ENCODE measurements at places on chromosomes 1 and 21.

DNA sequence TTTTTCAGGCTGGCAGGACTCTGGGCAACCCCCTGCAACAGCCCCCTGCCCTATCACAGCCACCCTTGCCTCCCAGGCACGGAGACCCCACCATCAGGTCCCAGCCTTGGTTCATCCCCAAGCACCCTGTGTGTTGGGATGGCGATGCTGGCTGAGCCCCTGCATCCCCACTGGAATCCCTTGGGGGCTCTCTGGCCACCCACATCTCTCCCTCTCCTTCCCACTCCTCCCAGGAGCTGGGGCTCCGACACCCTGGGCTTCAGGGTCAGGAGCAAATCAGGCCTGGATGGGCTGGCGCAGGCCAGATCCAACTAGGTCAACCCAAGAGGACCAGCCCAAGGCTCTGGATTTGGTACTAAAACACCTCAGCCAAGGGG is 25.9 kb downstream of the COL6A1 start:
- no peaks in the 10 kb centered on the region for H3K27me3 ChIP-seq
- no peak overlapping the region for H3K27ac ChIP-seq
- DNase-seq = no peak
- H3K4me3 ChIP-seq = no peak overlapping the region
- no peaks in the 10 kb centered on the region for H3K4me1 ChIP-seq

DNA sequence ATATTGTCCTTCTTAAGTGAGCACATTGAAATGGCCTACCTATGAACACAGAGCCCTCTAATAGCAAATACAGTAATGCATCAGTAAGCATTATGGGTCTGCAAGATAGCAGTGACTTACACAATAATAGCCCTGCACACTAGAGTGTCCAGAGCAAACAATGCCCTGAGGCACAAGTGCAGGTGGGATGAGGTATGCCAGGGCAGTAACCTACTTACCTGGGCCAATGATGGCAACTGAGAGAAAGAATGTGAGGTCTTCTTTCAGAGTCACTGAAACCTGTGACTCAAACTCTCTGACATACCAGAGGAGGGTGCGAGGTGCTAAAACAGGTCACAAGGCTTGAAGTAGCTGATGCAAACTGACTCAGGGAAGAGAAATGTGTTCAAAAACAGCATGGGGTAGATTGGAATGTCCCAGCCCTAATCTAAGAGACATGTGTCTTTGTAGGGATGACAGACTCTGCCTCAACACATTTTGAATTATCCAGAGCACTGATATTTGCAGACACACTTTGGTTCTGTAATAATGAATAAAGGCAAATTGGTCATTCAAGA is 168.5 kb upstream of the RUNX1 start:
- no peak overlapping the region for H3K4me3 ChIP-seq
- no peaks in the 10 kb centered on the region for H3K36me3 ChIP-seq
- no peaks in the 10 kb centered on the region for H3K27me3 ChIP-seq
- peak; percentile 65 for DNase-seq
- H3K4me1 ChIP-seq = no peaks in the 10 kb centered on the region

- H3K27me3 ChIP-seq = no peaks in the 10 kb centered on the region
- H3K4me3 ChIP-seq = no peak overlapping the region
- no peak for DNase-seq
- no peaks in the 10 kb centered on the region for H3K36me3 ChIP-seq
Observed at GRCh38 chr21:34528131-34528561, 16.1 kb upstream of the KCNE1 start.

DNA sequence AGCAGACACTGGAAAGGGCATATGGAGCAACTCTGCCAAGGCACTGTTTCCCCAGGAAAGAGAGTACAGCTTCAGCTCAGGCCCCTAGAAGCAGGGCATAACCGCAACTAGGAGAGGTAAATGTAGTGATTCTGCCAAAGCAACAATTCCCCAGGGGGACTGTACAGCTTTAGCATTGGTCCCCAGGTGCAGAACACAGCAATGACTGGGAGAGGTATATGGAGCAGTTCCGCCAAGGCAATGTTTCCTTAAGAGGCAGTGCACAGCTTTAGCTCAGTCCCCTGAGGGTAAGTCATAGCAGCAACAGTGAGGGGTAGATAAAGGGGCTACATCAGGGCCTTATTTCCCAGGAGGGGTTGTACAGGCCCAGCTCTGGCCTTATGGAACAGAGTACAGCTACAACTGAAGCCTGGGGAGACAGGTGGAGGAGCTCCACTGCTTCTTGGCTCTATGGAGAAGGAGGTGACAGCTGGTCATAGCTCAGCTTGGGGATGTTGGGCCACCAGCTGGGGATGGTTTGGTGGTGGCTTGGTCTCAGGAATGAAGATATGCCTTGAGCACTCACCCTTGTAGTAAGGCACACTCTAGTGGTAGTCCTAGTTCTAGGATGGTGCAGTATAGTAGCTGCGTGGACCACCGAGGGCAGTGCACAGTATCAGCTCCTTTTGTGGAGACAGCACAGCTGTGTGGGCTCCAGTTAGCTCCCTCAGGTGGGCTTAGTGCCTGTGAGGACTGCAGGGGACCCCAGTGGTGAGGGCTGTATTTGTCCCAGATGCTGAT is 582.7 kb downstream of the PTPRC start:
- H3K36me3 ChIP-seq = no peaks in the 10 kb centered on the region
- H3K27ac ChIP-seq = no peak overlapping the region
- no peak for DNase-seq
- H3K27me3 ChIP-seq = no peaks in the 10 kb centered on the region

DNA sequence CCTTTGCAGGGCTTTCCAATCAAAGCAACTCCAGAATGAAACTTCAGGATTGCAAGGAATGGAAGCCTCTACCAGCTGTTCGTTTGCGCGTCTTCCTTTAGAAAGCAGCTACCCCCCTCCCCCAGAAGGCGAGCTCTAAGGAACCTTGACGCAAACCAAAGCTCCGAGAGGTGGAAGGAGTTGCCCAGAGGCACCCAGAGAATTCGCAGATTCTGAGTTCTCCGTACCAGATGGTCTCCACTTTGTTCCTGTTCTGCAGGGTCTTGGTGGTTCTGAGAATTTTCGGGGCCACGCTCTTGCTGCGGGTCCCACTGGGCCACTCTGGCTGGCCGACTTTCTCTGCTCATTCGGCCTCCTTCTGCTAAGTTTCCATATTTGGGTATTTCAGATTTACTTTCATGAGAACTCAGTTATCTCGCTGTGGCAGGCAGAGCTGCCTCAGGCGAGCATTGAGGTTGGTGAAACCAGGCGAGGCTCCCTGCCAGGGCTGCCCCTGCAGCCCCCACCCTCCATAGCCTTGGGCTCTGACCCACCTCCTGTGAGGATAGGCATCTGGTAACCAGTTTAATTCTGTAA is 801 bp downstream of the TRAF5 start:
- peak overlapping the region; percentile 91 for H3K27ac ChIP-seq
- H3K36me3 ChIP-seq = no peaks in the 10 kb centered on the region
- no peak for DNase-seq
- H3K4me1 ChIP-seq = no peaks in the 10 kb centered on the region
